ENCODE measurements at places on chromosomes 7 and 10. TPM values are rescaled to one million over a fixed set of nuclear protein-coding genes. Genes with fewer than 3 reads are reported as not detected.

GRCh38 chr7:127123220-127123619 lies 129.5 kb downstream of the GRM8 start:
- H3K27me3 ChIP-seq = no peaks in the 10 kb centered on the region
- H3K4me1 ChIP-seq = no peaks in the 10 kb centered on the region
- H3K27ac ChIP-seq = no peak overlapping the region
- no peak for DNase-seq

TMEM270 gene
- not detected for total RNA-seq

- no peak for DNase-seq
- no peak overlapping the region for H3K27ac ChIP-seq
- no peak overlapping the region for H3K4me3 ChIP-seq
- H3K27me3 ChIP-seq = no peaks in the 10 kb centered on the region
Observed at GRCh38 chr7:155844019-155844453, 31.8 kb upstream of the SHH start.

CELF2 gene
- 40.0 TPM for total RNA-seq

- H3K27me3 ChIP-seq = no peaks in the 10 kb centered on the region
- H3K36me3 ChIP-seq = no peaks in the 10 kb centered on the region
- H3K27ac ChIP-seq = no peak overlapping the region
- H3K4me3 ChIP-seq = no peak overlapping the region
Observed at GRCh38 chr7:42693722-42694121, 218.1 kb downstream of the C7orf25 start.

GRCh38 chr7:140042386-140042670 lies 20.4 kb downstream of the PARP12 start:
- no peak overlapping the region for H3K27ac ChIP-seq
- no peak overlapping the region for H3K4me3 ChIP-seq
- no peaks in the 10 kb centered on the region for H3K4me1 ChIP-seq
- H3K27me3 ChIP-seq = no peaks in the 10 kb centered on the region

NANOS1 gene
- 2.9 TPM for total RNA-seq

PURB gene
- 24.9 TPM for total RNA-seq

- no peaks in the 10 kb centered on the region for H3K27me3 ChIP-seq
- peak; percentile 49 for DNase-seq
- H3K4me1 ChIP-seq = no peaks in the 10 kb centered on the region
- H3K4me3 ChIP-seq = peak overlapping the region; percentile 92
- H3K27ac ChIP-seq = peak overlapping the region; percentile 98
Observed at GRCh38 chr10:18659819-18660535, 746 bp downstream of the ARL5B start.

DNA sequence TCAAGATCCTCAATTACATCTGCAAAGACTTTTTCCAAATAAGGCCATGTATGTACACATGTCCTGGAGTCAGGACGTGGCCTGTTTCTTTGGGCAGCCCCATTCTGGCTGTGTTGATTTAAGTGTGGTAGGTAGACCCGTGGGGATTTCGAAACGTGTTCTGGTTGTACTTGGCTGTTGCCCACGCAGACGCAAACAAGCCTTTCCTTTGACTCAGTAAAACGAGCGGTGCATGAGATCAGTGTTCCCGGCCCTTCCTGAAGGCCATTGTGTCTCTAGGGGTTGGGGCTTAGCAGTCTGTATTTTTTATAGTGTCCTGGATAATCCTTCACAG lies 64.8 kb upstream of the DNAJB6 start:
- DNase-seq = peak; percentile 86
- no peaks in the 10 kb centered on the region for H3K27me3 ChIP-seq
- H3K27ac ChIP-seq = peak overlapping the region; percentile 87
- H3K4me3 ChIP-seq = no peak overlapping the region
- peaks cover 4% of the 10 kb centered on the region for H3K4me1 ChIP-seq

Measured in breast epithelium (tissue), 4 donors.